ENCODE measurements at places on chromosomes 1 and 21. TPM values are rescaled to one million over a fixed set of nuclear protein-coding genes. Genes with fewer than 3 reads are reported as not detected.
A peak's percentile ranks its signal among the peaks of the same experiment; 100 is the strongest.

DNA sequence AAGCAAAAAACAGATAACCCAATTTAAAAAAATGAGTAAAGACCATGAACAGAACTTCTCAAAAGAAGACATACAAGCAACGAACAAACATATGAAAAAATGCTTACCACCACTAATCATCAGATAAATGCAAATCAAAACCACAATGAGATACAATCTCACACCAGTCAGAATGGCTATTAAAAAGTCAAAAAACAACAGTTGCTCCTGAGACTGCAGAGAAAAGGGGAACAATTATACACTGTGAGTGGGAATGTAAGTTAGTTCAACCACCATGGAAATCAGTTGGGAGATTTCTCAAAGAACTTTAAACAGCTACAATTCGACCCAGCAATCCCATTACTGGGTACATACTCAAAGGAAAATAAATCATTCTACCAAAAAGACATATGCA is 131.6 kb downstream of the PTGER3 start:
- DNase-seq = no peak

The C1orf226 gene
- total RNA-seq = 1.0 TPM

GRCh38 chr1:6367381-6368012 is 26.1 kb downstream of the ACOT7 start:
- DNase-seq = no peak

The TRIM46 gene
- total RNA-seq = 0.94 TPM

The AGTRAP gene
- total RNA-seq = 44.5 TPM

DNA sequence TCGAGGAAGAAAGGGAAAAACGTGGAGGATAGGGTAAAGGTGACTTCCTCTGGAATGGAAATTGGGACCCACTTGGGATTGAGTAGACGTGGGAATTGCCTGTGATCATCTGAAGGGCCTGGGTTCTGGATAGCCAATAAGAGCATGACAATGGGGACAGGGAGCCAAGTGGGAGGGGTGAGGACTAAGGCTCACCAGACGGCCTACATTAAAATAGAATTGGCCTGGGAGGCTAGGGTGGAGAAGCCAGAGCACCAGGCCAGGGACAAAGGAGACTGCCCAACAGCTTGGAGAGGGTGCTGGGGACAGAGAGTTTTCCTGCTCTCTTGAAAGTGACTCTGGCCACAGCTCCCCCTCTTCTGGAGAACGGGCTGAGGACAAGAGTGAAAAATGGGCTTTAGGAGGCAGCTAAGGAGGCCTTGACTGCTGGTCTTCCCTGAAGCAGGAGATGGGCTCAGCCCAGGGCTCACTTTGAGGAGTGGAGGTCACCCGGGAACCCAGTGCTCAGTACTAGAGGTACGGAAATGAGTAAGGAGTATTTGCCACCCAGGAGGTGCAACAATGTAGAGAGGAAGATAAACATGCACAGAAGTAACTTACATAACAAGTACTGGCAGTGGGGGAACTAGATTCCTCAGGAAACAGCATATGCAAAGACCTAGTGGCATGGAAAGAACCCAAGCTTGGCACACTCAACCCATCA is 18.8 kb downstream of the INKA2 start:
- peak; percentile 58 for DNase-seq

The DCST2 gene
- total RNA-seq = not detected

- DNase-seq = no peak
Observed at GRCh38 chr1:119504831-119505230, 2.2 kb upstream of the HSD3B1 start.

- no peak for DNase-seq
Observed at GRCh38 chr1:31064718-31065309, 703 bp downstream of the PUM1 start.

DNA sequence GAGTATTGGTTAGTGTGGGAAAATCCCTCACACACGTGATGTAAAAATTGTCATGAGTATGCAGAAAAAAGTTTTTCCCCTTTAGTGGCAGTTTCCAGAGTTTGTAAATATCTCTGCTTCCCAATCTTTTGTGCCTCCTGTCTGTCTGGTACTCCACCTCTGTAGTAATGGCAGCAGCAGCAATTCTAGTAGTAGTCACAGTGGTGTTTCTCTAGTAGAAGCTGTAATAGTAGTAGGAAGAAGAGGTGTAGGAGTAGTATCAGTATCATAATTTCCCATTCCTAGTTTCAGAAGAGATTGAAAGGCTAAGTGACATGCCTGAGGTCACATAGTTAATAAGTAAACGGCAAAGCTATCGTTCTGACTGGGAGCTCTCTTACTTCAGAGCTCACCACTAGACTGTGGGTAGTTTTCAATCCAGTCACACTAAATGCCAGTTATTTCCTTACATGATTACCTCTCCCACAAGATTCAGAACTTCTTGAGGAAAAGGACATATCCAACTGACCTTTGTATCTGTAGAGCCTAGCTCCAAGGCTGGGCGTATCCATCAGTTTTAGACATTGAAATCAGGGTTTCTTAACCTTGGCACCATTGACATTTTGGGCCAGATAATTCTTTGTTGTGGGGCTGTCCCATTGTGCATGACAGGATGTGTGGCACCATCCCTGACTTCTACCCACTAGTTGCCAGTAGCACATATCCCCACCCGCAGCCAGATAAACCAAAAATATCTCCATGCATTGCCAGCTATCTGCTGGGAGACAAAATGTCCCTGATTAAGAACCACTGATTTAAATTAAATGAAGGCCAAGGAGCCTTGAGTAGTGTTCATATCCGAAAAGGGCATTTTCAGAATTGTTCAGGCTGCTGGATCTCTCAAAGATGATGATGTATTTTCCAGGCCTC is 135.9 kb downstream of the FGGY start:
- DNase-seq = no peak

DNA sequence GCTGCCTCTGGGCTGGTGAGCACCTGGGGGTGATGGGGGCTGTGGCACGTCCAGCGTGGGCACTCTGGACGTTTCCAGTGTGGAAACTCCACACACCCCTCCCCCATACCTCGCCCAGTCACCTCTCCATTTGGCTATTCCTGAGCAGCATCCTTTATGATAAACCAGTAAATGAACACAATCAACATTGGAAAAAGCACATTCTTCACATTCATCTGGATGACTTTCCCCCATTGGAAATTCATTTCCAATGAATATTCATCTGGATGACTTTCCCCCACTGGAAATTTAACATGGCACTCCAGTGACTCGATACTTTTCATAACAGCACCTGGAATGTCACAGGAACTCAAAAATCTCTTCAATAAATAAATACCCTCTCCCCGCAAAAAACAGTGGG is 104.8 kb upstream of the KRTAP19-8 start:
- no peak for DNase-seq

DNA sequence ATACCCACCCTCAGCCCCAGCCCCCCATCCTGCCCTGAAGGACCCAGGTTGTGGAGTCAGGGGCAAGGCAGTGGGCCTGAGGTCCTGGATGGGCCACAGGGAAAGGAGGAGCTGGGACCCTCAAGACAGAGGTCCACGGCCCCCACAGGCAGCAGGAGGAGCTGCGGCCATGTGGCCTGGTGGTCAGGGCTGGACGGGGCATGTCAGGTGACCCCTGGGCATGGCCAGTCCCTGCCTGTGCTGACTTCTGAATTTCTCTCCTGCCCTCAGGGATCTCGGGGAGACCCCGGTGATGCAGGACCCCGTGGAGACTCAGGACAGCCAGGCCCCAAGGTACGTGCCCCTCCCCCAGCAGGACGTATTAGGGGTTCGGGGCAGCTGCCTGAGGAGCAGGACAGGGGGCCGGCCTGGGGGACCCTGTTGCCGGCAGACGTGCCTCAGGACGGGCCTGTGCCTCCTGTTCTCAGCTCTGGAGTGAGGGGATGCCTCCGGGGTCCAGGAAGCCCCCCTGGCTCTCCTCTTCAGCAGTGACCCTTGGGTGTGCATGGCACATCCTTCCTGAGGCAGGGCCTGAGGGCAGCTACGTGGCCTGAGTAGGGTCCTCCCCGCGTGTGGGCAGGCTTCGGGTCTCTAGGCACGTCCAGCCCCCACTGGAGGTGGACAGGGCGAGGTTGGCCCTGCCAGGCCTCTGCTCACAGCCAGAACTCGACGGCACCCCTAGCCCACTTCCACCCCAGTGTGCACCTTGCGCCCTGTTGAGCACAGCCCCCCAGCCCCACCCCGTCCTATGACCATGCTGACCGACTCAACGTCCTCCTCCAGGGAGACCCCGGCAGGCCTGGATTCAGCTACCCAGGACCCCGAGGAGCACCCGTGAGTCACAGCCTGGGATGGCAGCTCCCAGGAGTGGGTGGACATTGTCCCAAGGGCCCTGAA is 23.6 kb downstream of the COL6A2 start:
- no peak for DNase-seq

The NMNAT2 gene
- 7.8 TPM for total RNA-seq

- peak; percentile 79 for DNase-seq
Observed at GRCh38 chr1:227429447-227430359, 111.4 kb upstream of the CDC42BPA start.

- DNase-seq = no peak
Observed at GRCh38 chr1:36988741-36989193, 45.5 kb downstream of the GRIK3 start.

DNA sequence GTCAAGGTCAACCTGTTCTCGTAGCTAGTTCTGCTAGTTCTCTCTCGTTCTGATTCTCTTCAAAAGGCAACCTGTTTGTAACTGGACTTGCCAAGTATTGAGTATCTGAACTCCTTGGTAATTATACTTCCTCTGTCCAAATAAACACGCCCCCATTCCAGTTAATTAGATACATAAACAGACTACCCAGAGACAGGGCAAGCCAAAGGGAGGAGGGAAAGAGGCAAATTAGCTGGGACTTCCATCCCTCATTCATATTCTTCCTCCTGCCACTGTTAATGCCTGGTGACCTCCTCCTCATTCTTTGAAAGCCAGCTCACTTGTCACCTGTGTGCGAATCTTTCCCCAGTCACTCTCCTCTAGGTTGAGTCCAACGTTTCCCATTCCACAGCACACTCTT is 62.9 kb downstream of the LPAR3 start:
- DNase-seq = no peak

DNA sequence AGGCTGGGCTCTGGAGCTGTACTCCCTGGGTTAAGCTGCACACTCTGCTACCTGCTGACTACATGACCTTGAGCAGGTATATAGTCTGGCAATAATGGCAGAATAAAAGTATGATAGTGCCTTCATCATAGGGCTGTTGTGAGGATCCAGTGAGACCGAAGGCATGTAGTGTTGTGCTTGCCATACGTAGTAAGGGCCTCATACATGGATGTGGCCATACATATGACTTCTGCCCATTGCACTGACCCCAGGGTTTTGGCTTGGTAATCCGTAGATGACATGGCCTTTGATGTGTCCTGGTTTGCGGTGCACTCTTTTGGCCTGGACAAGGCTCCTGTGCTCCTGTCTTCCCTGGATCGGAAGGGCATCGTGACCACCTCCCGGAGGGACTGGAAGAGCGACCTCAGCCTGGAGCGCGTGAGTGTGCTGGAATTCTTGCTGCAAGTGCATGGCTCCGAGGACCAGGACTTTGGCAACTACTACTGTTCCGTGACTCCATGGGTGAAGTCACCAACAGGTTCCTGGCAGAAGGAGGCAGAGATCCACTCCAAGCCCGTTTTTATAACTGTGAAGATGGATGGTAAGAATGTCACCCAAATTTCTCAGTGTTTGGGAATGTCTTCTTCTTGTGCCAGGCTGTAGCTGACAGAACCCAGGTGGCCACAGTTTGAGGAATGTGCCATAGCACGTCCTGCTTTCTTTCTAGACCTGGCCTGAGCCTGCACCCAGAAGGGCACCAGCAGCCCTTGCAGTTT is 17.0 kb upstream of the CD101 start:
- DNase-seq = no peak

DNA sequence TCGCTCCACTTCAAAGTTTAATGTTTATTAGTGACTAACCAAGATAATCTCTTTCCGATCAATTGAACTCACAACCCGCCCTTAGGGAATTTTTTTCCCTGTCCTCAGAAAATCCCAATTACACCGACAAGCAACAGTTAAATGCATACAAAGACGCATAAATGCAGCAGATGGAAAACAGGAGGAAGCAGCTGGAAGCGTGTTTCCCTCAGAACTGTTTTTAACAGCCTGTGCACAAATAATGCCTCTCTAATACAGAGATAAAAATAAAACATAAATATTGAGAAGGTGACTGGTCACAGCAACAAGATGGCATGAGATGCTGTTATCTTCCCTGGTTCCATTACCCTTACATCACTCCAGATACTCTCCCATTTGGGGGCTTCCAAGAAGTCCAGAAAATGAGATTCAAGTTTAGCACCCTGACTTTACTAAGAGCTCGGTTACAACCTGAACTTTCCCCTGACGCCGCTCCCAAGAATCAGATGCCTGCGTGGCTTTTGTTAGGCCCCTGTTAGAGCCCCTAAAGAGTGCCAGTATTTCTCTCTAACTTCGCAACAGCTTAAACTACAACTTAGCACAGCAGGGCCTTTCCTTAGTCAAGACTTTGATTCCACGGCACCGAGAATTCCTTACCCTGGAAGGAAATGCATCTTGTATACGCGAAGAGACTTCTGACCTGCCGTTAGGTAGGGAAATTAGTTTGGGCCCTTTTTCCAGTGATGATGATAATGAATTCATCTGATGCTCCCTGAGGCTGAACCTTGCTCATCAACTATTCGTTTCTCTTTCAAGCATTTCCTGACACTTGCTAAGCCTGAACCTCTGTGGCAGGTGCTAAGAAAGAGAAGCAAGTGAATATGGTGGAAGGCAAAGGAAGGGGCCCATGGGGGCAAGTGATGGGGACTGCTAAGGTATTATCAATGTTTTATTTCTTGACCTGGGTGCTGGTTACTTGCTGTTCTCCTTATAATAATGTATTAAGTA is 137.7 kb upstream of the SMYD2 start:
- no peak for DNase-seq

DNA sequence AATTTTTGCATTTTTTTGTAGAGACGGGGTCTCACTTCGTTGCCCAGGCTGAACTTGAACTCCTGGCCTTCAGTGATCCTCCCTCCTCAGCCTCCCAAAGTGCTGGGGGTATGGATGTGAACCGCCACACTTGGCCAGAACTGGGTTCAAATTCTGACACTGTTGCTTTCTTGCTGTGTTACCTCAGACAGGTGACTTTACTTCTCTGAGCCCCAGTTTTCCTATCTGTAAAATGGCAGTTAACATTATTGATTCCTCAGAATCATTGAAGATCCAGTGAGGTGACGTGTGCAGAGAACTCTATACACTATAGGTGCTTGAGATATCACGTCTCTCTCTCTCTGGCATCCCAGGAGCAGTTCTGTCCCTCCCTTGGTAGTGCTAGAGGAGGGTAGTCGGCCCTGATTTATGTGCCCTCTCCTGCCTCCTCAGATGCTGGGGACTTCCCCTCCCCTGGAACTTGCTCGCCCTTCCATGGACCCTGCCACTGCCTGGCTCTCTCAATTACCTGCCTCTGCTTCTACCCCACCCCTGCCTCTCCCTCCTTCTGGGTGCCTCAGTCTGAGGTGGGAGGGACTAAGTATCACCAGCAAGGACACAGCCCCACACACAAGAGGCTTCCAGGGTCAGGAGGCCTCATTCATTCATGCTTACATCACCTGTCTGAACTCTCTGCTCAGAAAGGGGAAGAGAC is 2.8 kb upstream of the HPCA start:
- no peak for DNase-seq

DNA sequence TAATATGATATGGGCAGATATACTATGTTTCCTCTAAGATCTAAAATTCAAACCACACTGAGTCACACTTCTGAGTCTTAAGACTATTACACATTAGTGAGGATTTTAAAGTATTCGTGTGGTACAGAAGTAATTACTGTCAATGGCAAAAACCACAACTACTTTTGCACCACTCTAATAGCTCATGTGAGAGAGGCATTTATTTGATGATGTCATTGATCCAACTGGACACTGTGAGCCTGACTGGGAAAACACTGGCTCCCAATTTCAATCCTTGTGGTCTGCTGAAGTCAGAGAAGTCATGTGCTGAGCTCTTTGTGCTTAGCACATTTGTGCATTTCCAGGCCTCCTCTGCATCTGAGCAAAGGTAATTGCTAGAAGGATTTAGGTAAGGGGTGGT is 377.8 kb downstream of the USH2A start:
- peak; percentile 95 for DNase-seq

The F3 gene
- 5.0 TPM for total RNA-seq

Data from myocyte (in vitro differentiated cells).